CD4-positive, alpha-beta T cell treated with Interleukin-15 for 4 hours (primary cell): ENCODE measurements at places on chromosomes 1 and 21.

DNA sequence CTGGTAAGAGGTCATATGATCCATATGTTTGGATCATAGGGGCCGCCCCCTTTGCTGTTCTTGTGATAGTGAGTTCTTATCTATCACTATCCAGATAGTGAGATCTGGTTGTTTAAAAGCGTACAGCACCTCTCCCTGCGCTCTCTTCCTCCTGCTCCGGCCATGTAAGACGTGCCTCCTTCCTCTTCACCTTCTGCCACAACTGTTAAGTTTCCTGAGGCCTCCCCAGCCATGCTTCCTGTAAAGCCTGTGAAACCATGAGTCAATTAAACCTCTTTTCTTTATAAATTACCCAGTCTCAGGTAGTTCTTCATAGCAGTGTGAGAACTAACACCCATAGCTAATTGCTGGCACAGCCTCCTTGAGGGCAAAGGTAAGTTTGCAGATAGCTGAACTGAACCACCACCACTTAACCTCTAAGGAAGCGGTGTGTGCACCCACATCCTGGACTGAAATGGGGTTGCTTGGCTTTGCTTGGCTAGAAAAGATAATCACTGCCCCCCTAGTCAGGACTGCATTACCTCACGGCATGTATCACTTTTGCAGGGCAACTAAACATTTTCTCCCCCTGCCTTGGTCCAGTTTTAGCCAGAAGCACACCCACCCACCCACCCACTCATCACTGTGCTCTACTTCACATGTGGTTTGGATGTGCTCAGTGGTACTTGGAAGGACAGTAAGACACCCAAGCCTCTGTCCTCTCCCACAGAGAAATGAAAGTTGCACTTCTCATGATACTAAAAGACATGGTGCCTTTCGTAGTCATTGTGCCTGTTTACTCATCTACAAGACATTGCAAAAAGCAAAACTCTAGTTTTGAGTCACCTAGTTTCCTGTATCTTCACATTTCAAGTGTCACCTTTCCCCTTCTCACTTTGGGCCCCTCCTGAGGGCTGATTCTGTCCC lies 23.1 kb upstream of the PTAFR start:
- peak; percentile 65 for DNase-seq

DNA sequence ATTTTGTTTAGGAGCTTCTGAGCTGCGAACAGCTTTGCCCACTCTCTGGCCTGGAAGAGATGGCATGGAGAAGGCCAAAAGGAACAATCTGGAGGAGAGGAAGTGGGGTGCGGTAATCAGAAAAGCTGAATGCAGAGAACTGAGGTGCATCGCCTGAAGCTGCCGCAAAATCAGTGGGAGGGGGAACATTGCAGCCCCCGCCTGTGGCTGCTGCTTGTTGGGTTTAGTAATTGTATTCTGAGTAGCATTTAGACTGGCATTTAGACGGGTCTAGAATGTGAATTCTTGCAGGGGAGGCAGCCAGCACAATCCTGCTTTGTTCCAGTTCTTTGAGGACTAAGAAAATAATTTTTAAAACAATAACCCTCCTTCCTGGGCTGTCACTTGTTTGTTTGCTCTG lies 25.4 kb downstream of the NFASC start:
- no peak for DNase-seq

GRCh38 chr1:97849345-97850340 lies 71.2 kb downstream of the DPYD start:
- peak; percentile 4 for DNase-seq

DNA sequence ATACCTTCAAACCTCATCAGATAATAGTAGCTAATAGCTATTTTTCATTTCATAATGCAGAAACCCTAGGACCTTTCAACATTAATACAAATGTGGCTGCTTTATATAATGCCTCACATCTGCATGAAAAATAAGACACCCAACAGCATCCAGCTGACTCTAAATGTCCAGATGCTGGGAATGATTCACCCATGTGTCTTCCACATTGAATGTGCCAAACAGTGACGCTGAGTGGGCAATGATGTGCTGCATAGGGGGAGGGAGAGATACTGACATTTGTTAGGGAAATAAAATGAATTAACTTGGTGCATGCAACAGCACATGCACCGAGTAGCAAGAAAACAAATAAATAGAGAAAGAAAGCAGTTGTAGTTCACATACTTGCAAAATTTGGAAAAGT lies 199.3 kb downstream of the DSCAM start:
- DNase-seq = no peak

DNA sequence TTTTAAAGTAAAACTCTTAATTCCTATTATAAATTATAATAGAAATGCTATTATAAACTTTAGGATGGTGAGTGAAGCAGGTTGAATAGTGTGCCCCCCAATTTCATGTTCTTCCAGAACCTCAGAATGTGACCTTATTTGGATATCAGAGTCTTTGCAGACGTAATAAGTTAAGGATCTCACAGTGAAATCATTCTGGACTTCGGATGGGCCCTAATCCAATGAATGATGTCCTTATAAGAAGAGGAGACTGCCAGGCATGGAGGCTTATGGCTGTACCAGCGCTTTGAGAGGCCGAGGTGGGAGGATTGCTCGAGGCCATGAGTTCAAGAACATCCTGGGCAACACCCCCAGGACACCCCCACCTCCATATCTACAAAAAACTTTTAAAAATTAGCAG lies 9.4 kb upstream of the MT1HL1 start:
- DNase-seq = no peak
